ENCODE measurements at places on chromosomes 5 and 9.

- no peak for DNase-seq
Observed at GRCh38 chr9:70259512-70259802, 679 bp downstream of the SMC5 start.

DNA sequence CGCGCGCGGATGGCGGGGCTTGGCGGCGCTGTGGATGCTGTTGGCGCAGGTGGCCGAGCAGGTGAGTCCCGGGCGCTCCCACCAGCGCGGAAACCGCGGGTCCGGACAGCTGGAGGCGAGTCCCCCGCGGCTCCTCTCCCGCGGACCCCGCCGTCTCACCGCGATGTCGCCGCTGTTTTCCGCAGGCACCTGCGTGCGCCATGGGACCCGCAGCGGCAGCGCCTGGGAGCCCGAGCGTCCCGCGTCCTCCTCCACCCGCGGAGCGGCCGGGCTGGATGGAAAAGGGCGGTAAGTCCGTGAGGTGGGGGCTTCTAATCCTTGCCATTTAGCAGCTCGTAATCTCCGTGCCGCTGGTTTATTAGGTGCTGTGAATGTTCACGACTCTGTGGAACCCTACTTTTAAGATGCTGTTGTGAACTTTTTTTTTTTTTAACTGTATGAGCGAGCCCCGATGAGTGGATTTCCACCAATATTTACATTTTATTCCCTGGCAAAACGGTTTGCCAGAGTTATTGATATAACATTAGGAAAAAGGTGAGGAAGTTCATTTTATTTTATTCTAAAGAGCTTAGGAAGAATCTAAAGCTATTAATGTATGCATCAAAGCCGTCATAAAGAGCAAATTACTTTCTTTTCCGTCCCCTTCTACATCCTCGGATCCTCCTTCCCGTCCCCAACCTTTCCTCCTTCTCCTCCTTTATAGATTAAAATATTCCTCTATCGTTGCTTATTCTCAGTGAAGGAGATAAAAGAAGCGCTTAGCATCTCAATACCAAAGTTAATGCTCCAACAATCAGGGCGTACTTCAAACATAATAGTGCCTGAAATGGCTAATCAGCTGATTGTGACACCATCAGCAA lies 579 bp downstream of the ADAMTS16 start:
- DNase-seq, result peak; percentile 38

- no peak for DNase-seq
Observed at GRCh38 chr5:56251918-56252553, 18.9 kb upstream of the ANKRD55 start.

DNA sequence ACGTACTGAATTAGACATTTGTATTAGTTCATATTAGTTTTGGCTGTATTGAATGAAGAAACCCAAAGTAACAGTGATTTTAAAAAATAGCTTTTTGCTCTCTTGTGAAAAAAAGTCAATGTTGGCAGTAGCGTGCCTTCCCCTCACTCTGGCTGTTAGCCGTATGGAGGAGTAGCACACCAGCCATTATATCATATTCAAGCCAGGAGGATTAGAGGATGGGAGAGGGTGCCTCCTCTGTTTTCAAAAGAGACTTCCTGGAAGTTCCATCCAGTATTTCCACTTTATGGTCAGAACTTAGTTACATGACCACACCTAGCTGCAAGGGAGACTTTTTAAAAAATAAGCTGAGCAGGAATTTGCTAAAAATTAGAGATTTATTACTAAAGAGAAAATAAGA lies 41.2 kb downstream of the GPR21 start:
- DNase-seq, result no peak

GRCh38 chr5:32360906-32361305 lies 48.2 kb upstream of the MTMR12 start:
- no peak for DNase-seq

- DNase-seq, result no peak
Observed at GRCh38 chr5:180604271-180604670, 13.0 kb upstream of the SCGB3A1 start.

GRCh38 chr5:65334077-65334476 lies 147.6 kb downstream of the ADAMTS6 start:
- DNase-seq, result peak; percentile 69

- DNase-seq, result no peak
Observed at GRCh38 chr9:33433871-33434270, 13.5 kb downstream of the AQP3 start.

DNA sequence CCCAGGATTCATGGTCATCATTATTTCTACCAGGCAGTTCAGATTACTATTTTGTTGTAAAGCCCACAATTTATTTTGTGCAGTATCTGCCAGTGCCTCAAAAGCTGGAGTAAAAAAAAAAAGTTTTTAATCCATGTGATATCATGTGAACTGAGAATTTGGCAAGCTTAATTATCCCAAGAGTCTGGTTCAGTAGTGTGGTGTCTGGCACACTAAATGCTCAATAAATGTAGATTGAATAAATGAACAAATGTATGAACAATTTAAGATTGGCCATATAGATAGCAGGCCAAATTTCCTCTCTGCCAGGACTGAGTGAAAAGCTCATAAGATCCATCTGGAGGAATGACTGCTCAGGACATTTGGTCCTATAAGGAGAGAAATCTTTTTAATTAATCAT lies 533.0 kb downstream of the TLE1 start:
- DNase-seq, result no peak

DNA sequence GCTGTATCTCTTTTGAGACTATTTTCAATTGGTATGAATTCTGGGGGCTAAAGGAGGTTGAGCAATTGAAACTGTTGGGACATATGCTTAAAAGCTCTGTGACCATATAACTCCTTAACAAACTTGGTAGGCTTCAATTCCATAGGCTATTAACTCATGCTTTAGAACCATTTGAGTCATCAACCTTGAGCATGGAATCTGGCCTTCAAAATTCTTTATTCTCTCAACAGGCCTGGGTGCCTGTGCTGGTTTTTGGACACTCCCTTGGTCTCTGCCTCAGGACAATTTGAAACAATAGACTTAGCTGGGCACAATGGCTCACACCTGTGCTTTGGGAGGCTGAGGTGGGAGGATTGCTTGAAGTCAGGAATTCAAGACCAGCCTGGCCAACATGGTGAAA lies 61.4 kb upstream of the EPB41L4A start:
- DNase-seq, result no peak

DNA sequence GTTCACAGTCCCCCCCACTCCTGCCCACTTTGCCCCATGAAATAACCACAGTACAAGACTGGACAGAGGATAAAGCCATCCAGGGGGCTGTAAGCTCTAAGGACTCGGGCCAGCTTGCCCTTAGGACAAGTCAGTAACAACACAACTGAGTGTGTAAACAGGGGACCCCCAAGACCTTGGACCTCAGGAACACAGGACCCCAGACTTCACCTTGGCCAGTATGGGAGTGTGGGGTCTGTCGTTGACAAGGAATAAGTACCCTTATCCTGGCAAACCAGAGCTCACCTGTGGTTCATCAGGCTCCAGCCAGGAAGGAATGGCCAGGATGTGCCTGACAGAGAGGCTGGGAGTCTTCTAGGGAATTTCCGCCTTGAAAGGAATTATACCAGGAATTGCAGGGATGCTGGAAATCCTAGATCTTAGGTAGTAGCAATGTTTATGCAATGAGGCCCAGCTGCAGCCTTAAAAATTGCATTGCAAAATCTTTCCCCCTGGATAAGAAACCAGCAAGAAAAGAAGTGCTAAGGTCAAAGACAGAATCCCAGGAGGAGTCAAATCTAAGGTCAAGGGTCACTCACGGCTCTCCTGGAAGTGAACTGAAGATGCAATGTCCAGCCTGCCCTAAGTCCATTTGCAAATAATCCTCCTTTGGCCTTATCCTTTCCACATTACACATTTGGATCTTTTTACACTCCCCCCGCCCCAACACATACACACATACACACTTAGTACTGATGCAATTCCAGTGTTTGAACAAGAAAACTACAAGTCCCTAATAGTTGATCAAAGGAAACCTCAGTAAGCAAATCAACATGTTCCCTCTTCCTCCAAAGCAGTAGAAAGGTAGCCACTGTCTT lies 27.3 kb upstream of the TDRD7 start:
- no peak for DNase-seq

GRCh38 chr5:173233347-173234128 lies 1.5 kb downstream of the NKX2-5 start:
- DNase-seq, result no peak

- no peak for DNase-seq
Observed at GRCh38 chr5:154194345-154195329, 4.1 kb downstream of the GALNT10 start.

All from NCI-H1105 (cell line).